Cortex of kidney (tissue), 1 donor: ENCODE measurements at places on chromosomes 12 and 14.

- DNase-seq = no peak
Measured at GRCh38 chr12:466039-466438, 6.3 kb downstream of the B4GALNT3 start.

- no peak for DNase-seq
Measured at GRCh38 chr14:71321574-71322315, 414.5 kb downstream of the PCNX1 start.

DNA sequence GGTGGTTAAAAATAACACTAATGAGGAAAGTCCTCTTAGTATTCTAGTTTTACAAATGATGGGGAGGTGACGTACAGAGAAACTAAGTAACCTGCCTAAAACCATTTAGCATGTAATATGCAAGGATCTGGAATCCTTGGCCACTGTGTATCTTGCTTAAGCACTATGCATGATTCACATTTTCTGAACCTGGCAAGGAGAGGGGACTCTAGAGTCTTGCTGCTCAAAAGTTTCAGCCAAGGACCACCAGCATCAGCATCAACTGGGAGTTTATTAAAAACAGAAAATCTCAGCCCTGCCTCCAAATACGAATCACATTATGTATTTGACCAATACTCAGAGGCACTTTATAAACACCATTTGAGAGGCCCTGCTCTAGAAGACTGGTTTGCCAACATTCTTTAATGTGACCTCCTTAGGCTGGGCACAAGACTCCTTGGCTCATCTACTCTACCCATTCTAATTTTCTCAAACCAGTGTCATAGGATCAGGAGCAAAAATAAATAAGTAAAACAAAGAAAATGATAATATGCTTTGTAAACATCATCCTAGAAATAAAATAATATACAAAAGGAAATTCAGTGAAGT is 52.9 kb downstream of the ABCC9 start:
- no peak for DNase-seq

DNA sequence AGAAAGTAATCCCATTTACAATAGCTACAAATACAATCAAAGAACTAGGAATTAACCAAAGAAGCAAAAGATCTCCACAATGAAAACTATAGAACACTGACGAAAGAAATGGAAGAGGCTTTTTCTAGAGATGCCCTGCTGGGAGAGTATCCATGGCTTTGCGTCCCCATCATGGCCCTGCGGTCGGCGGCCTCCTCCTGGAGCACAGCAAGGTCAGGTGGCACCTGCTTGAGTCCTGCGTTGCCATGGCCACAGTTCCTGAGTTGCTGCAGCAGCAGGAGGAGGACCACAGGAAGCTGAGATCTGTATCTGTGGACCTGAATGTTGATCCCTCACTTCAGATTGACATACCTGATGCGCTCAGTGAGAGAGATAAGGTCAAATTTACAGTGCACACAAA is 143.5 kb downstream of the SLC5A8 start:
- DNase-seq = no peak

GRCh38 chr14:62662811-62663455 is 382.3 kb downstream of the KCNH5 start:
- no peak for DNase-seq

DNA sequence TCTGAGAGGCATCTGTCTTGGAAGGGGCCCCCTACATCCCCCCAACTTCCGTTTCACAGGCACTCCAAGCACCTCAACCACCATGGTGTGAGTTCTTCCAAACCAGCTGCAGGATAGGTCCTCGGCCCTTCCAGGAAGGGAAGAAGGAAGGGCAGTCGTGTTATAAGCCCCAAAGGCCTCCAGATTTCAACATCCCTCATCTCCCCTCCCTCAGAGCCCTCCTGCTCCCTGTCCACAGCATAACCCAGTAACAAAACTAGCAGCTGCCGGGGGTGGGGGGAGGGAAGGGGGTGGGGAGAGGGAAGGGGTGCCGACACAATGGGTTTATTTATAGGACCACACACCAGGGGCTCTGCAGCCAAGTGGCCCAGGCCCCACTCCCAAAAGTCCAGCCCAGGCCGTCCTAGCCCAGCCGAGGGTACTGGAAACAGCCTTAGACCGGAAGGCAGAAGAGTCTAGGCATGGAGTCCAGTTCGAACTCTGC is 18.3 kb downstream of the NCKAP5L start:
- DNase-seq = no peak

GRCh38 chr12:103247531-103247930 is 248.2 kb downstream of the C12orf42 start:
- no peak for DNase-seq

DNA sequence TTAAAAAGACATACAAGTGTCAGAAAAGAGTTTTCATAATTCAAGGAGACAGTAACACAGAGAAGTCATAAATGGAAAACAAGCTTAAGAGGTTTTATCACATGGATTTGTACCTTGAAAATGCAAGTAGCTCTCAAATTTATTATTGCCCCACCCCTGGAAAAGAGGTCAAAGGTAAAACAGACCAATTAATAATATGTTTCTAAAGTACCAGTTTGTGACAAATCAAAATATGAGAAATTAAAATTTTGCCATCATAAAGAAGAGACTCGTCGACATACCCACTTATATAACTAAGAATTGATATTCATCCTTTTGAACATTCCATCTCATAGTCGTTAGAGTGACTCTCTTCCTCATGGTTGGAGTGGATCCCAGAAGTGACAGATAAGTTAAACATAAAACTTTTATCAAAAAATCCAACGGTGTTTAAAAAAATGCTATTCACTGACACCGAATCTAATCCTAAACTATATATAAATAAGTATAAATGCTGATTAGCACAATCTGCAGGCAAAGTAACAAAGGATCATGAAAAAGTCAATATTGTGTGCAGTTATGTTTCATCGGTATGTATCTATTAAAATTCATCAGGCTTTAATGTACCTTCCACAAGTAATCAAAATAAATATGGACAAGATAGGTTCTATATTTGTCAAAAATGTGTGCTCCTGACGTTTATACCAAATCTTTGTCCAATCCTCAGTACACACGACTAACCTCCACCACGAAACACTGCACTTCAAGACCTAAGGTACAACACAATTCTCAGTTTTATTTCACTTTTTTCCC is 2.3 kb downstream of the CORO1C start:
- no peak for DNase-seq

DNA sequence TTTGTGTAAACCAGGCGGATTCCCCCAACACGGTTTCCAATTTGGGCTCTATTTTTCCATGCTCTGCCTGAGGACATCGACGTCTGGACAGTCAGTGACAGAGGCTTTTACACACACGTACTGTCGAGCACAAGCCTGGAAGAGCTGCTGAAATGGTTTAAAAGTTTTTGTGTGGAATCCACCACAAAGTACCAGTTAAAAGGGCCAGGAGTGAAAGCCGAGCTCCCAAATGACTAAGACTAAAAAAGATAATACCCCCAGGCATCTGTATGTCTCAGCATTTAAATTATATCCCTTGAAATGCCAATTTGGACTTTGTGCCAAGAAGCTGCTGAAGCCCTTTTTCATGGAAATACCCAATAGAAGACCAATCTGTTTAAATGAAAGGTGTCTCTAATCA is 173.2 kb downstream of the EGLN3 start:
- no peak for DNase-seq

DNA sequence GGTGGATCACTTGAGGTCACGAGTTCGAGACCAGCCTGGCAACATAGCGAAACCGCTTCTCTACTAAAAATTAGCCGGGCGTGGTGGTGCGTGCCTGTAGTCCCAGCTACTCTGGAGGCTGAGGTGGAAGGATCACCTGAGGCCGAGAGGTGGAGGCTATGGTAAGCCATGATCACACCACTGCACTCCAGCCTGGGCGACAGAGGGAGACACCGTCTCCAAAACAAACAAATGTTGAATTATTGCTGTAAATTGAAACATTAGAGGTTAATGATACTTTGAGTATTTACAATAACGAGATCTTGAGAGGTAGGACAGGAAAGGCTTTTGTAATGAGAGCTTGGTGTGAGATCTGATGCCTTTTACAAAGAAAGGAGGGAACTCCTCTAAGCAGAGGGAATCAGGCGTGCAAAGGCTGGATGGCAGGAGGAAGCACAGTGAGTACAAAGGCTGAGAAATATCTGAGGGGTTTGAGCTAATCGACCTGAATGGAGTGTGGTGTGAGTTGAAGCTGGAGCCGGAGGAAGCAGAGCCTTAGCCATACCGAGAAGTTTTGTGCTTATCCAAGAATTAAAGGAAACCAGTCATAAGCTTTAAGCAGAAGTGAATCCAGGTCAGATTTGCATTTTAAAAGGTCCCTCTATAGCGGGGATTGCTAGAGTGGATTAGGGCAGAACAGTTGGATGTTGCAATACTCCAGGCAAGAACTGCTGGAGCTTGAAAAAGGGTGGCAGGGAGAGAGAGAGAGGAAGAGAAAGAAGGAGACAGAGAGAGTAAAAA is 1.1 kb downstream of the RHNO1 start:
- DNase-seq = no peak

- DNase-seq = no peak
Measured at GRCh38 chr12:12127304-12127703, 56.6 kb downstream of the BCL2L14 start.

DNA sequence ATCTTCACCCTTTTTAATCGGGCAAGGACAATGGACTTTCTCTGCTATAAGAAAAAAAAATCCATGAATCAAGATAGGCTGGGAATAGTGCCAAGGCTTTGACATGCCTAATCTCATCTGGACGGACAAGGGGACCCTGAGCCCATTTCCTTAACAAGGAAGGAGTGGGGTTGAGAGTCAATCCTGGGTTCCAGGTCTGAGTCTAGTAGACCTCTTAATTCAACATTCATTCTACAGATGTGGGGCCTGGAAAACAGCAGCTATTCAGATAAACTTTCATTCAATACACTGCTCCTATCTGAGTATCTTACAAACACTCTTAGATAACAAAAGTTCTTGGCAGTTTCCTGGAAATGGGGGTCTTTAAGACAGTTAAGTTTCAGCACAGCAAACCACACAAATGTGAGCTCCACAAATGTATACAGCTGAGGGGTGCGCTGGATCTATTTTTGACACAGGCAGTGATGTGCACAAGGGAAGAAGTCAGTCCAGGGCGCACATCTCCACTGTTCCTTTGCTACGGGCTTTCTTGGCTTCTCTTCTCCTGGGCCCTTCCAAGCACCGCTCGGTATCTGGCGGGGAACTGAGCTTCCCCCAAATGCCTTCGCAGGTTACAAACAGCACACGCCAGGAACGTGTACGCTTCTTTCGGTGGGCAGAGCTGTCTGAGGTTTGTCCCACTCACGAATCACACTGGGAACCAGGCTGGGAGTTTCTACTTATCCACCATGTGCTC is 82.2 kb upstream of the GPR68 start:
- no peak for DNase-seq

GRCh38 chr14:38948171-38948570 is 154.9 kb downstream of the SEC23A start:
- DNase-seq = no peak

- no peak for DNase-seq
Measured at GRCh38 chr12:112847708-112848337, 56.3 kb downstream of the RPH3A start.

GRCh38 chr14:104158827-104159798 is 20.7 kb downstream of the KIF26A start:
- no peak for DNase-seq

GRCh38 chr12:49819786-49820185 is 8.4 kb downstream of the NCKAP5L start:
- DNase-seq = no peak

GRCh38 chr12:55849616-55850343 is 7.0 kb upstream of the MMP19 start:
- no peak for DNase-seq

DNA sequence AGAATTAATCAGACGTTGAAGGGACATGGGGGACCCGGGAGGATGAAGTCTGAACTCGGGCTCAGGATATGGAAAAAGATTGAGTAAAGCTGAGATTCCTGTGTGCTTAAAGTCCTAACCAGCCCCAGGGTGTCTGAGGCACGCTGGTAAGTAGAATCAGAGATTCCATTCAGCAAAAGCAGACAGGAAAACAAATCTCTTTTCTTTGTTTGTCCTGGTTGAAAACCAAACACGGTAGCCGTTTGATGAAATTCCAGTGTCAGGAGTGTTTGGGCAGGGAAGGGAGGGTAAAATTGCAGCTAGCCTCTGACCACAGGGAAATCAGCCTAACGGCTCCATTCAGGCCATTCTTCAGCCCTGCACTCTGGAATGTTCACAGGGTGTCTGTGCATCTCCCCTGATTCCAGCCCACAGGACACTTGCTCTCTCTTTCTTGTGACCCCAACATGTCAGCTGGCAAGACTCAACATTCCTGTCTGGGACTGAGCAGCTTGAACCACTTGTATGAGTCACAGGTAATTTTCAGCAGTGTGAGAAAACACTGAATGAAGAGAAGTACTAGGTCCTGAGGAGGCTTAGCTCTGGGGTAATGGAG is 31.0 kb downstream of the NINJ2 start:
- no peak for DNase-seq

DNA sequence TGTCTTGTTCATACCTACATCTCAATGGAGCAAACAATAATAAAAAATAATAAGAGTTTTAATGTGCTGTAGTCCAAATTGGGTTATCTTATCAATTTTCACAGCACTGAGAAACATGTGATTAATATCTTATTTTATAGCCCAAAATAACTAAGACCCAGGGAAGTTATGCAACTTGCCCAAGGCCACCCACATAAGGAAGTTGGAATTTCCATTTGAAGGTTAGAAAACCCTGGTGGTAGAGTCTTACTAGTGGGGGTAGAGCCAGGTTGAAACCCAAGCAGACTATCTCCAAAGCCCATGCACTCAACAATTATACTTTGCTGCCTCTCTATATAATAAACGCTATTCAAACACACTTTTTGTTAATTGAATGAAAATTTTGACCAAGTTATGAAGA is 270.0 kb upstream of the CAND1 start:
- no peak for DNase-seq

- no peak for DNase-seq
Measured at GRCh38 chr14:97634751-97635150, 837.6 kb downstream of the VRK1 start.

DNA sequence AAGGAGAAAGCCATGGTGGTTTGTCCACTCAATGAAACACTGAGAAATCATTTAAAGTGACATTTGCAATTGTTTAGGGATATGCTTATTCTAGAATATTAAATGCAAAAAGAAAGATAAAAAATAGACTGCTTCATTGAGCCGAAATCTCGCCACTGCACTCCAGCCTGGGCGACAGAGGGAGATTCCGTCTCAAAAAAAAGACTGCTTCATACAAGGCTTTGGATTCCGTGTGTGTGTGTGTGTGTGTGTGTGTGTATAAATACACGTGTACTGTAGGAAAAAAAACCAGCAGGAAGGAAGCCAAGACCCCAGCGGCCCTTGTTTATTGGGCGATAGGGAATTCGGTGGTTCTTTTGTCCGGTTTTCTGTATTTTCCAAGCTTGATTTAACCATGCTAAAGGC is 3.2 kb upstream of the ZNF839 start:
- DNase-seq = no peak
